HAP-1 (cell line): ENCODE measurements at places on chromosomes 7 and 10.
A peak's percentile ranks its signal among the peaks of the same experiment; 100 is the strongest.

DNA sequence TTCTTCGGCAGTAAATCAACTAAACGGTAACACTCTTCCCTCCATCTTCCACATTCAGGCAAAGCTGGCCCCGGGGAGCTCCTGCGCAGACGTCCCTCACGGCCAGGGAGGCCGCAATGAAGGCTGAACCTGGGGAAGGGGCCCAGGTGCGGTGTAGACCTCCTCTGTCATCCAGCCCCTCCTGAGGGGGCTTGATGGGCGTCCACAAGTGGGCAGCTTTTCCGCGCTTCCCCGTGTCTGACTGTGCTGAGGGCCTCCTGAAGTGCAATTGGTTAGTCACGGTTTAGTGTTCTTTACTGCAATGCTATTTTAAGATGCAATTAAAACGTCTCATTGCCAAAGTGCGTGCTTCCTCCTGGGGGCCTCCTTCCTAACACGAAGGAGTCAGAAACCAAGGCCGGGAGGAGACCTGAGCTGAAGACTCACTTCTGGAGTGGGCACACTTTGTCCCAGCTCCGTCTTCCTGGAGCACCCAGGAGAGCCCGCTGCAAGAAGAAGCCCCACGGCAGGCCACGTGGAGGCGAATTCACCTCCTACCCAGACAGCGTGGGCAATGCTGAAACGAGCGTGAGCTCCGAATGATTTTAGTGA, 173.3 kb downstream of the ELFN1 start:
- no peak for DNase-seq

- no peak for DNase-seq
These were observed 229.3 kb downstream of the AUTS2 start for GRCh38 chr7:69827558-69827957.

GRCh38 chr10:130188195-130189175, 52.3 kb downstream of the GLRX3 start:
- no peak for DNase-seq

DNA sequence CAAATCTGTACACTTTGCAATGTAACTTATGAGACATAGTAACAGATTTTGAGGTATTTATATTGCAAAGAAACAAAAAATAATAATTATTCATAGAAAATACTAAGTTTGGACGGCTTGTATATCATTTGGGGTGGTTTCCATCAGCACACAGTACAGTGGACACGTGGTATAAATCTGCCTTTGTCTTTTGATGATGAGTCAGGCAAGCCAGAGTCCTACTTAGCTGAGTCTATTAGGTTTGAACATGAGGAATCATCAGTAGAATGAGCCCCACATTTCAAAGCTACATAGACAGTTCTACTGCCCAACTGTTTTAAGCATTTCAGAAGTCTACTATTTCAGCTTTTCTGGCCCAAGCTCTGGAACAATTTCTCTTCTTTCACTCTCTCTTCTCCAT, 803.2 kb downstream of the PHTF2 start:
- DNase-seq, result no peak

DNA sequence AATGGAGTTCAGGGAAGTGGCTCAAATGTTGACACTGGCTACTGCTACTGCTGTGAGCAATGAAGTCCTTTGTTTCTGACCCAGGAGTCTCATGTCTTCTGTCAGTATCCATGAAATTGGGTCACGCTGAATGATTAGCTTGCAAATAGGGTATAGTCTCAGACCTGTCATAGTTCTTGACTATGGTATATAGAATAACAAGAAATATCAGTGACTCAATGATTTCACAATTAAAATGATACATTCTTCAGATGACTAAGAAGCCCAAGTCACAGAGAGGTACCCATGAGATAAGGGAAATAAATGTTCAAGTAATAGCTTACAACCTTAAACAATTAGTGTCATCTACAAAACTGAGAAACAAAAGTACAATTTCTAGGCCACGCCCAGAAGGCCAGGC, 89.3 kb downstream of the LYZL2 start:
- DNase-seq, result no peak

DNA sequence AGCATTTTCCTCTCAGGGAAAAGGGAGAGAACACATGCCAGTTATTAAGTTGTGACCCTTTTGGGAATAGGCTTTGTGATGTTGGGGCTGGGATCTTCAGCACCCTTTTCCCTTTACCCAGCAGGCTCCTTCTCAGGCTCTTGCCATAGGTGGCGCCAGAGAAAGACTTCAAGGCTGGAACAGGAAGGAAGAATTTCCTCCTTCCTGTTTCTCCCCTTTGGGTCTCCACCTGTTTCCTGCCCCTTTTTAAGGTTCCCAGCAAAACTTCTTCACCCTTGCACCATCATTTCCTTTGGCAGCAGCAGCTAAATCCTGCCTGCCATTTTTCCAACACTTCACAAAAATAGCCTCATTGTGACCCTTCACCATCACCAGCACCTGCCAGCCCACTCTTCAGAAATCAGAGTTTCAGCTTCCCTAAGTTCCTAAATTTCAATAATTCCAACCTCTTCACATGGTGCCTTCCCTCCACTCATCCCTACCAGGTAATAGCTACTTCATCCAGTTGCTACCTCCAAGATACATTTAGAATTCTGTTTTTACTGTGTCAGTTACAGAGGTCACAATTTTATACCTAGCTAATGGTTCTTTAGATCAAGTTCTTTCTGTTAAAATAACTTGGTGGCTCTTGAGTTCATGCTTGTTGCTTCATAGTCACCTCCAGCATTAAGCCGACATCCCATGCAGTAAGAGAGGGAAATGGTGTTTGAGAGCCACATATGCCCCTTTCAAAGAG, 22.4 kb upstream of the FOXK1 start:
- no peak for DNase-seq

GRCh38 chr7:142364551-142364950, 106.7 kb upstream of the PRSS58 start:
- DNase-seq, result no peak

GRCh38 chr10:29317423-29318021, 28.7 kb downstream of the LYZL1 start:
- no peak for DNase-seq

DNA sequence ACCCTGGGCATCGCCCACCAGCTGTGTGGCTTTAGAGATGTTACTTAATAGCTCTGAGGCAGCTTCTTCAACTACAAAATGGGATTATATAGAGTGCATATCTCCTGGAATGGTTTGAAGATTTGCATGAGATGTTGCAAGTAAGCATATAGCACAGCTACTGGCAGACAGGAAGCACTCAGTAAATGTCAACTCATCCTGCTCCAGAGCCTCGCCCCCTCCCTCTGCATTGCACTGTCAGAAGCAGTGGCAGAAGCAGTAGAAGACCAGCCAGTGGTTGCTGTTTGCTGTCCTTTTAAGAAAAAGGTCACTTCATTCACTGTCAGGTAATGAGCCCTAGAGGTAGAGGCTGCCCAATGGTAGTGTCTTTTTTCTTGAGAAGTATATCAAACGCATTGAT, 180.0 kb upstream of the GHITM start:
- DNase-seq, result no peak

- DNase-seq, result peak; percentile 46
These were observed 538 bp downstream of the AHCYL2 start for GRCh38 chr7:129225206-129225930.

DNA sequence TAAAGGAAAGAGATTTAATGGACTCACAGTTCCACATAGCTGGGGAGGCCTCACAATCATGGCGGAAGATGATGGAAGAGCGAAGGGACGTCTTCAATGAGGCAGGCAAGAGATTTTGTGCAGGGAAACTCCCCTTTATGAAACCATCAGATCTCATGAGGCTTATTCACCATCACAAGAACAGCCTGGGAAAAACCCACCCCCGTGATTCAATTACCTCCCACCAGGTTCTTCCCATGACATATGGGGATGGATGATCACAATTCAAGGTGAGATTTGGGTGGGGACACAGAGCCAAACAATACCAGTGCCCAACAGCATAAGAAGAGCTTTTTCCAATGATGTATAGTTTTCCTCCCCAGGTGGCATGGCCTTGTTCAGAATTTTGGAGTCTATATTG, 11.2 kb upstream of the C7orf33 start:
- DNase-seq, result no peak

DNA sequence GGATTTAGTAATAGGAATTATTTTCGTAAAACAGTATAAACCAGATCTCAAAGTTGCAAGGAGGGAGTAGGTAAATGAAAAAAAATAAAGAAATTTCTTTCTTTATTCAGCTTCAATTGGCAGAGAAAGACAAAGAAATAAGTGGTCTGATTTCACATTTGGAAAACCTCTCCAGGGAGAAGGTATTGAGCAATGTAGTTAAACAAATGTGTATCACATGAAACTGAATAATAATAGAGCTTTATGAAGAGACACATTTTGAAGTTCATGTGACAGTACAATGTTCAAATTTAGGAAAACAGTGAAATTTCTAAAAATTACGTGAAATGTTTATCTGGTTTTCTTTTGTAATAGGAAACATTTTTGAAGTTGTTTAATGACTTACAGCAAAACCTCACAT, 63.0 kb downstream of the TAX1BP1 start:
- DNase-seq, result peak; percentile 49

DNA sequence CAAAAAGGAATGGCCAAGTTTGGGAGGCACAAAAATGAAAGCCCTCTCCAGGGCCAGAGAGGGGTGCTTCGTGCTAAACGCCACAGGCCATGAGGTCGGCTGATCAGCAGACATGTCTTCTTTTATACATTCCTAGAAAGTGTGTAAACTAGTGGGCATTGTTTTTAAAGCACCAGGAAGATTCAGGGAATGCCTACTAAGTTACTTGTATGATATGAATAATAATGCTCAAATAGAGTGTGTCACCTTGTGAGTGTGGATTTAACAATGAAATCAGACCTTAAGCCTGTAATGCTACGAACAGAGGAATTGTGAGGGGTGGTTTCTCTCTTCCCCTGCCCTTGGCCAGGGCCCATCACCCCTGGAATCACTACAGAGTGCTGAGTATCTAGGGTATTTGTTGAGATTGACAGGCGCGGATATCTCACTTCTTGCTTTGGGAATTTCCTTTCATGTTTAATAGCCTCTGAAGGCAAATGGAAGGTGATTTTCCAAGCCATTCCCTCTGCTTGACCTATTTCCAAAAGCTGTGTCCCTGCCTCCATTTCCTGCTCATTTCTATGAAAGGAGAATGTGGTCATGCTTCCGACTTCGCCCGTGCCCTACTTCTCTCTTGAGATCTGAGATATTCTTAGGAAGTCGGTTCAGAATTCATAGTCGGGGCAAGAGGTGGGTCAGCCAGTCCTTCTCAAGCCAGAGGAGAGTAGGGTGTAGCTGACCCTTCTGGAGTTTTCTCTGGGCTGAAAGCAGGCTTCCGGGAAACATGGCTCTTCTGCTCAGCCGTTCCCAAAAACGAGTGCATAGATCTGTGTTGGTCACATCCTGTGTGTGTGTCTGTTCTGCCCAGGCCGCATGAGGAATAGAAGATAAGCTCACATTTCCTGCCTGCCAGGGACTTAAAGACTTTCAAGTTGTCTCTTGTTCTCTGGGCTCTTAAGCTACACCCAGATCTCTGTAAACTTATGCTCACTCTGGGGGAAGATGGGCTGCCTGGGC, 167.8 kb upstream of the ITGB1 start:
- DNase-seq, result no peak

- DNase-seq, result no peak
These were observed 203.0 kb downstream of the FANK1 start for GRCh38 chr10:126099366-126099765.

DNA sequence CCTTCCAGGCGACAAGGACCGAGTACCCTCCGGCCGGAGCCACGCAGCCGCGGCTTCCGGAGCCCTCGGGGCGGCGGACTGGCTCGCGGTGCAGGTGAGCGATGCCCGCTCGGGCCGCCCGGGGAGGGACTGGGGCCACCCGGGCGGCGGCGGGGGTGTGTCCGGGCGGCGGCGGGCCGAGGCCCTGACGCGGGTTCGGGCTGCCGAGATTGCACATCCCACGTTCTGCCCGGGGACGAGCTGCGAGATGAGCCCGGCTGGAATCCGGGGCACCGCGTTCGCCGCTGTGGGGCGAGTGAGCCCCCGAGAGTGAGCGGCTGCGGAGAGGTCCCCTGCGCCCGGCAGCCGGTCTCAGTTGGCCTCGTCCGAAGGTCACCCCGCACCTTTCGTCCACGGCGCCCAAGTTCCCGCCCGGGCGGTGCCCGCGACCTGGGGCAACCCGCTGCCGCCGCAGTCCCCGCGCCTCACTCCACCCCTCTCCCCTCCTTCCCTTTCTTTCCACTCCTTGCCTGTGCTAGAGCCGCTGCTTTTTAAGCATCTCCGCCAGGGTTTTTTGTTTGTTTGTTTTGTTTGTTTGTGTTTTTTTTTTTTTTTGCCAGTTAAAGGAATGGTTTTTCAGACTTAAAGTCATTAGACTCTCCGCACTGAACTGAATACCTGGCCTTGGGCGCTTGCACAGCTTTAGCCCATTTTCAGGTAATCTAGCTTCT, 515 bp downstream of the RALA start:
- no peak for DNase-seq

GRCh38 chr7:112182749-112183148, 23.4 kb downstream of the DOCK4 start:
- no peak for DNase-seq

GRCh38 chr7:140304191-140304799, 94.0 kb downstream of the SLC37A3 start:
- no peak for DNase-seq

DNA sequence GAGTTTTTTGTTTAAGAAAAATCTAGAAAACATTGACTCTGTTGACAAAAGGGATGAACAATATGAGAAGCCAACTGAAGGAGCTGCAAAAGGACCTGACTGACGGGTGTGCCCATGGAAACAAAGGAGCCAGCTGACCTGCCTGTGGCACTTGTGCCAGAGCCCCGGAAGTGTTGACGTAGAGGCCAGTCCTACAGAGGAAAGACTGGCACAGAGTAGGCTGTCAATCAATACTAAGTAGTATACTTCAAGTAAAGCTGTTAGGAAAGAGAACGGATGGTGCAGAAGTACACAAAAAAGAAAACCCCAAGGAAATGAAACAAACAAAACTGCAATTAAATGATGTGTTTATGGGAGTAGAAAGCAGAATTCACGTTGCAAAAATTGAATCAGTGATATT, 19.0 kb upstream of the ABI1 start:
- no peak for DNase-seq

DNA sequence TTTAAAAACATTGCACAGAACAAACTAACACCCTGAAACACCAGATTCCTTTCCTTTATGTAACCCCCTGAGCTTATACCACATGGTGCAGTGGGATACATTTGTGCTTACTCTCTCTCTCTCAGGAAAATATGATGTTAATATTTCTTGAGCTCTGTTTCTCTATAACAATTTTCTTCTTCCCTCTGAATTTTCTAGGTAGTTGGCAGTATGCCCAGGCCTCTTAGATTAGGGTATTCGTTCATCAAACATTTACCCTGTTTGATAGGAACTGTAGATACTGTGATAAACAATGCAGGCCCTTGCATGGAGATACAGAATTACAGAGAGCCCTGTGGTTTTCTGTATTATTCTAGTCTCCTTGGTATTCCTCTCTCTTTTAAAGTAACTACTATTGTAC, 567.8 kb downstream of the IPMK start:
- no peak for DNase-seq

DNA sequence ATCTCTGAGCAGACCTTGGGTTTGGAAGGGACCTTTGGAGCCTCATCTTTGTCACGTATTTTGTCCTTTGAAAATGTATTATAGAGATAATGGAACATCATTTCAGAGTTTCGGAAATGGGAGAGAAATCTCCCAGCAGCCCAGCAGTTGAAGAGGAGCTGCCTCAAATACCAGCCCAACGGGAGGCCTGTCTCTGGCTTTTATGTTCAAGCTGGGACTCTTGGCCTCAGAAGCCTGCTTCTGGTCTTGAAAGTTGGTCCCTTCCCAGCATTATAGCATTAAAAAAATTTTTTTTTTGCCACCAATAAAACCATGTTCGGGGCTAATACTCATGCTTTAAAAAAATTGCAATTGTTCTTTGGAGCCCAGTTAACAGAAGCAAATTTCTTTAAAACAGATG, 73.4 kb upstream of the CTBP2 start:
- DNase-seq, result no peak

GRCh38 chr7:74057987-74058386, 25.6 kb upstream of the LIMK1 start:
- no peak for DNase-seq
